NCI-H1105 treated with DMSO at 0.1 percent for 48 hours (cell line): ENCODE measurements at places on chromosomes 1 and 21.

DNA sequence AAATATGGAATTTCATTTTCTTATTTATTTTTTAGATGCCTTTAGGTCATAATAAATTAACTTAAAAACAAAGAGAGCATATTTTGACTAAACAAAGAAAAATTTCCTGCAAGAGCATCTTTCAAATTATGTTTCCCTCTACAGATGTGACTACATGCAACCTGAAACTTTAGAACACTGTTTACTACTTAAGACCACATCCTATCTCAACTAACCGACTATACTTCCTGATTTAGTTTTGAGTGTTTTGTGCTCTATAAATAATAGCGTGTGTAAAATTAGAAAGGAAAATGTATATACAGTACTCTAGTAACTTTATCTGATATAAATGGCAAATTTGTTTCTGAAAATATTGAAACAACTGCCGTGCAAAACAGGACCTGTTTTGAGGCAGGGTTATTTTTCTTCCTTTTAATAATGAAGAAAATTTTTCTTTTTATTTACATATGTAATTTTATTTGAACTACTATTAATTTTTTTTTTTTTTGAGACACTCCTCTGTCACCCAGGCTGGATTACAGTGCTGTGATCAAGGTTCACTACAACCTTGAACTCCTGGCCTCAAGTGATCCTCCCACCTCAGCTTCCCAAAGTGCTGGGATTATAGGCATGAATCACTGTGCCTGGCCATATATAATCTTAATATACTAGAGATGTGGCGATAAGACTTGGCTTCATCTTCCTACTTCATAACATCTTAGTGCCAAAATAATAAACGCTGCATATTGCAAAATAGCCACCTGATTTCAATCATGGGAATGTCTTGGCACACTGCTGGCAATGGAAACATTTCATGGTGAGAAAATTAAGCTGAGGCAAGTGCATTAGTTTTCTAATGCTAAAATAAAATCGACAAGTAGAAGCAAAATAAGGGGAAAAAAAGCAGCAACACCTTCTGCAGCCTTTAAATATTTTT lies 12.3 kb downstream of the ZRANB2 start:
- no peak for DNase-seq

GRCh38 chr1:243415663-243416408 lies 160.0 kb downstream of the SDCCAG8 start:
- DNase-seq: no peak

GRCh38 chr1:182392050-182393028 lies 749 bp upstream of the GLUL start:
- DNase-seq: peak; percentile 77

GRCh38 chr1:166716620-166717019 lies 122.7 kb upstream of the POGK start:
- DNase-seq: no peak

DNA sequence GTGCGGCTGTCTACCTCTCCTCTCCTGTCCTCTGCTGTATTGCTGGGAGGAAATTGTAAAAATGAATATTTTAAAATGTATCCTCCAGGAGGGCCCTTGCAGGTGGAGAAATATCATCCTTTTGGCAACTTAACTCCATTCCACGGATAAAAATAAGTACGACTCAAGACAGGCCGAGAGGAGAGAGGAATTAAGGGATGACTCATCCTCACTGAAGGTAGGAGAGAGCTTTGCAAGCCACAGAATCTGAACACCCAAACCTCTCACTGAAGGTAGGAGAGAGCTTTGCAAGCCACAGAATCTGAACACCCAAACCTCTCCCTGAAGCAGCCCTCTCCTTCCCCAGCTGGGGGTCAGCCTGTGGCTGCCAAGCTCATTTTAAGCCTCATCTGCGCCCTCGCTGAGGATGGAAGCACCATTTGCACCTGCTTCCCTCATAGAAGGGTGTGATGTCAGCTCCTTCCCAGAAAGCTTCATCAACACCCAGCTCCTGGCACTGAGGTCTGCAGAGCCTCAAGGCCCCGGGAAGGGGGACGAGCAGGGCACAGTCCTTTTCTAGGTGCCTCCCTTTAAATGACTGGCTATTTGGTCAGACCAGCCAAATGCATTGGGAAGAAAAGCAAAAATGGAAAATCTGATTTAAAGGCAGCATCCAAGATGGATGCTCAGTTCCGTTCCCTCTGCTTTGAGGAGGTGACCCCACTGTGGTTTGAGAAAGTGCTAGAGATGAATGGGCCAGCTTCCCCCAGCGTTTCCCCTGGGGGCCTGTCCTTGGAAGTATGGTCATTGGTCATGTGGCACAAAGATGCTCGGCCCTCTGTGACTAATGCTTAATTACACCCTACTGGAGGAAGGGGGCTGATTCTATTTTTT lies 12.9 kb upstream of the SELENON start:
- DNase-seq: no peak

- no peak for DNase-seq
Measured at GRCh38 chr1:19804831-19805251, 5.1 kb upstream of the TMCO4 start.

DNA sequence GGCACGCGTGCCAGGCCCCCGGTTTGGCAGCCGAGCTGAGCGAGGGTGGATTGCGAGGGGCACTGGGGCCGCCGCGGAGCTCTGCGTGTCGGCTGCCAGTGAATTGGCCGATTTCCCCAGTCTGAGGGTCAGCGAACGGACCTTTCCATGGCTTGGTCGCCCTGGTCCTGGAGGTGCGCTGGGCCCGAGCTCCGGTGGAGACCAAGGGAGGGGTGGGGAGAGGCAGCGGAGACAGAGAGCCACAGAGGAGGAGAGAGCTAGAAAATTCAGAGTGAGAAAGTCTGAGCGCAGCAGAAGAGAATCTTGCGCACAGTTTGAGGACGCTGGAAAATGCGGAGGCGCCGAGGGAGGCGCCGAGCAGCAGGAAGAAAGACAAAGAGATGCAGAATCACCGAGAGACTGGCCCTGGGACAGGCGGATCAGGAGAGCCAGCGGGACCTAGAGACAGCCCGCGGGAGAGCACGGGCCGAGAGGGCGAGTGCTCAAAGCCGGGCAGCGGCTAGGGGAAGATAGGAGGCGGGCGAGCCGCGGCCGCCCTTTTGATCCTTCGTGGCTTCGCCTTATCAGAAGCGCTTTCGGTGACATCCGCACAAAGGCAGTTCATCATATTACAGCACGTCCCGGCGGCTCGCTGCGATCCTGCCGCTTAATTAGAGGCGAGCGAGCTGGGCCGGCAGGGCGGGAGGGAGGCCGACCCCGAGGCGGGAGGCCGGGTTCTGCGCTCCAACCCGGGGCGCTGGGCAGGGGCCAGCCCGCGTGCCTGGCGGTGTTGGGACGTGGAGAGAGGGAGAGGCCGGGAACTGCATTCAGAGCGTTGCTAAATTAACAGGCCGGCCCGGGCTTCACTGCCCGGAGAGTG lies 12.7 kb downstream of the PAX7 start:
- peak; percentile 27 for DNase-seq

DNA sequence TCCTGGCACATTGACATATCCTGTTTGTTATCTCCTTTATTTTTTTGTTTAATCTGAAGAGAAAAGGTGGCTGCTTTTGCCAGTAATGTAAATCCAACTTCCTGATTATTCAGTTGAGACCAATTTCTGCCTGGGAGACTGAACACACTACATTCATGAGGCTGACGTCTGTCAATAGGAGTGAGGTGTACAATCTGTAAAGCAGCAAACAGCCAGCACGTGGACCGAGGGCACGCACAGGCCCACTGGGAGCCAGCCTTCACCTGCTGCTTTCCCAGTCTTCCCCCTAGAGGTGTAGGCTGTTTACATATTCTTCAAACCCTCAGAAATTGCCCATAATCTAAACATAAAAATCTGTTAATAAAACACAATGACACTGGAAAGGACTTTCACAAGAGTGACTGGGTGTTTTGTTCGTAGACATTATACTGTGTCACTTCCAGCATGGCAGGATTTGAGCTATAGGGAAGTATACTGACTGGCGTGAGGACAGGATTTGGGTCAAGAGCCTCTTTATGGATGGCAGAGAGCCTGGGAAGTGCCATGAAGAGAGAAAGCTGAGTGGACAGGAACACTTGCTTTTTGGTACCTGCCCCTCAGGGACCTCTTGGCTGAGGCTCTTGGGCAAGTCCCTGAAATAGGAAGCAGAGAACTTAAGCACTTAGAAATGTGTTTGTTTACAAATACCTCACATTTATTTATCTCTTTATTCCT lies 552.9 kb upstream of the CAMK1G start:
- no peak for DNase-seq

DNA sequence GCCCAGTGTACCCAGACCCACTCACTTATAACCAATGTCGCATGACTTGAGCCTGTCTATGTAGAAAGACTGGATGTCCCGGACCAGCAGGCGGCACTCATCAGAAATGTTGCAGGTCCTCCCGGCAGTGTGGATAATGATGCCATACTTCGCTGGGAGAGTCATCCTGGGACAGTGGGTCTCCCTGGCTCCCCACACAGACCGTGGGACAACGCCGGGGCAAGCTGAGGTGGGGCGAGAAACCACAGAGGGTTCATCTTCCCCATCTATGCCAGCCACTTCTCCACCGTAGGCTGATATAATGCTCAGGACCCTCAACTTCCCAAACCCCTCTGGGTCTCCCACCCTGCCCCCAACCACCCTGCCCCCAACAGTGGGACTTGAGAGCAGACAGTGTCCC lies 8.3 kb downstream of the PGLYRP4 start:
- no peak for DNase-seq

GRCh38 chr1:91572044-91572443 lies 71.4 kb downstream of the CDC7 start:
- no peak for DNase-seq

DNA sequence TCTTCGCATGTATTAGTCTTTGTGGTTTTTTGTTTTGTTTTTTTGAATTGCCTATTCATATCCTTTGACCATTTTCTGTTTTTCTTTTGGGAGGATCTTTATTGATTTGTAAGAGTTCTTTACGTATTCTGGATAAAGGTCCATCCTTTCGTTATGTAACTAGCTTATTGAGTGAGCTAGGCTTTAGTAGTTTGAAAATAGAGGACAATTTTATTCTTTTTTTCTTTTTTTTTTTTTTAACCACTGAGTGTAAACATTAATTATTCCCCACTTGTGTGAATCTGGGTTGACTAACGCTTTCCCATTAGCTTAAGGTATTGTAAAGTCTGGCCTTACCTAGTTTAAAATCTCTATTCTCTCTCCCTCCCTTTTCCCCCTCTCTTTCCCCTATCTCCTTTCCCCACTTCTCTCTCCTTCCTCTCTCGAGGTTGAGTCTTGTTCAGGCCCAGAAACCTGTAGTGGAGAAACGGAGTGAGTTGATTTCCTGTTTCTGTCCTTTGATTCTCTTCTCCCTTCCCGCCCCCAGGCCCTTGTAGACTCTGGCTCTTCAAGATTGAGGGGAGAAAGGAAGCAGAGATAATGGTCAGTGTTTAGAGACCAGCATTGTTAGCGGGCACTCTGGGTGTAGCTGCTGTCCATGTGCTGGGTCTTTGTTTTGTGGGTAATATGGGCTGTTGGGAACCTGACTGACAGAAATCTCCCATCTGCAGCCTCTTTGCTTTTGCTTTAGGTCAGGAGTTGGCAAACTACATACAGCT lies 1.5 kb downstream of the MORC3 start:
- peak; percentile 17 for DNase-seq

DNA sequence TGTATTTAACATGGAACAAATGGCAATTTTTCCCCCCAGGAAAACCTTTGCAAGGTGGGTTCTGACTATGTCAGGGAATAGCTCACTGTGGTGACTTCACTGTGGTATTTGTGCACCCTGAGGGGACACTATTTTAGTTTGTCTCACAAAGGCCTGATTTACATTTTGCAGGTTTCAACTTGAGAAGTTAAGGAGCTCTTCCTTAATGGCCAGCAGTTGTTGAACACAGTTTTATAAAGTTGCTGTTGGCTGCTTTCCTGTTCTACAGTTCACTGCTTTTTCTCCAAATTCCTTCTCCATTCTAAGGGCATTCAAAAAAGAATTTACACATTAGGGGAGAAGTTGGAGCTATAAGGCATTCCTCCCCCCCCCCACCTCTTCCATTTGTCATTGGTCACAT lies 4.6 kb downstream of the LAMC1 start:
- DNase-seq: no peak

DNA sequence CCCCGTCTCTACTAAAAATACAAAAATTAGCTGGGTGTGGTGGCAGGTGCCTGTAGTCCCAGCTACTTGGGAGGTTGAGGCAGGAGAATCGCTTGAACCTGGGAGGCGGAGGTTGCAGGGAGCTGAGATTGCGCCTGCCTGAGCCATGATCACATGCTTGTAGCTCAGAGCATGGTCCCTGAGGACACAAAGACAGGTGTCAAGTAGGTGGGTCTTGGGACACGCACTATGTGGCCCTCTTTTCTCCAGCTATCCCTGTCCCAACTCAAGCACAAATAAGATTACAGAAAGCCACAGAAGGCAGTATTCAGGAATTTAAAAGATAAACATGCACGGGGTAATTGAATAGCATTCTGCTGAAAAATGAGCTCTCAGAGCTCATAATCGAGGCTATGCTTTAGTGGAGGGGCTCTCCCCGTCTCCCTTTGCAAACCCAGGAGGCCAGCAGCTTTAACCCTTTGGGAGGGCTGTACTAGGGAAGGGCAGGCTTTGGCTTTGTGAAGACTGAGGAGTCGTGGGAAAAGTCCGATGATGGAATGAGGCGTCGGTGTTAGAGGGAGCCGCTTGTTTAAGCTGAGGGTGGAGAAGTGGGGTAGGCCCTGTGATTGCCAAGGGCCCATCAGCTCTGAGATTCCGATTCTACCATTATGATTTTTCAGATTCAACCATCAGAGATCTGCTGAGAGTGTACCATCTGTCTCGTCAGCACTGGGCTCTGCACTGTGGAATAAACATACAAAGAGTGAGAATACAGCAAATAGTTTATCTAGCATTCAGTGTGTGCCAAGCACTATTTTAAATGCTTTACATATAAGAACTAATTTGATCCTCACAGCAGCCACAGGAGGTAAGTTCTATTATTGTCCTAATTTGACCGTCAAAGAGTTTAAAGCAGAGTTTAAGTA lies 59.7 kb upstream of the CD34 start:
- DNase-seq: no peak

DNA sequence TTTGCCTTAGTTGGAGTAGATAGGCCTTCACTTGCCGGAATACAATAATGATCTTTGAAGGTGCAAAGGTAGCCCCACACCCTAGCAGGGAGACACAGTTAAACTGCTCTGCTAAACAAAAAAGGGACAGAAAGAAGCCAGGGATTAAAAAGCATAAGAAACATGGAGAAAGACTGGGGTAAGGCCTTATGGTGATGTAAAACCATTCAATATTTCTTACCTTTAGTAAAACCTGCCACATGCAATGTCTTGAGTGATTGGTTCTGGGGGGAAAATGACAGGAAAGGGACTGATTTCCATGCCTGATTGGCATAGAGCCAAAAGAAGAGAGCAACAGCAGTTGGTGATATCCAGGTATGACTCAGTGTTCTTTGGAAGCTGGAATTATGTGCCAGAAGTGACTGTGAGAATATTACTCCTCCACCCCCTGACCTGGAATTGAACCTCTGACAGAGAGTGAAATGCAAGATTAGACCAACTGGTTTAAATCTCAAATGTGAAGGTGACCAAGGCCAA lies 8.1 kb downstream of the DNASE2B start:
- DNase-seq: no peak

- DNase-seq: no peak
Measured at GRCh38 chr1:85471558-85471957, 6.6 kb upstream of the DDAH1 start.
